ENCODE measurements at places on chromosomes 16 and 17.

GRCh38 chr17:7881276-7882054 is 7.1 kb upstream of the CHD3 start:
- DNase-seq = no peak

- no peak for DNase-seq
These were observed 29.7 kb upstream of the IRX3 start for GRCh38 chr16:54316095-54316889.

- no peak for DNase-seq
These were observed 4.5 kb downstream of the NBR1 start for GRCh38 chr17:43175213-43176118.

- no peak for DNase-seq
These were observed 26.3 kb upstream of the ATP2A3 start for GRCh38 chr17:3990386-3991127.

GRCh38 chr17:77140878-77141767 is at the start of gene SEC14L1:
Gene SEC14L1 (plus strand): TSS chr17:77140969. CDS start chr17:77143597, 2,628 bp downstream.
- no peak for DNase-seq

- no peak for DNase-seq
These were observed 22.7 kb downstream of the NXN start for GRCh38 chr17:956905-957304.

- DNase-seq = no peak
These were observed 605.8 kb upstream of the CDH11 start for GRCh38 chr16:65727534-65728137.

- no peak for DNase-seq
These were observed 149.5 kb downstream of the KCNJ18 start for GRCh38 chr17:21841839-21842238.

GRCh38 chr16:60648290-60648689 is 1387.9 kb downstream of the CDH8 start:
- no peak for DNase-seq

GRCh38 chr17:7426203-7426863 is 917 bp downstream of the SPEM2 start:
- DNase-seq = no peak

- no peak for DNase-seq
These were observed 31.8 kb upstream of the CDYL2 start for GRCh38 chr16:80836202-80836601.

Measured in globus pallidus (tissue), 1 donor.